ENCODE measurements at places on chromosomes 6 and 20.
A peak's percentile ranks its signal among the peaks of the same experiment; 100 is the strongest.

GRCh38 chr6:138647006-138647405 is 126.6 kb upstream of the CCDC28A start:
- DNase-seq: no peak

DNA sequence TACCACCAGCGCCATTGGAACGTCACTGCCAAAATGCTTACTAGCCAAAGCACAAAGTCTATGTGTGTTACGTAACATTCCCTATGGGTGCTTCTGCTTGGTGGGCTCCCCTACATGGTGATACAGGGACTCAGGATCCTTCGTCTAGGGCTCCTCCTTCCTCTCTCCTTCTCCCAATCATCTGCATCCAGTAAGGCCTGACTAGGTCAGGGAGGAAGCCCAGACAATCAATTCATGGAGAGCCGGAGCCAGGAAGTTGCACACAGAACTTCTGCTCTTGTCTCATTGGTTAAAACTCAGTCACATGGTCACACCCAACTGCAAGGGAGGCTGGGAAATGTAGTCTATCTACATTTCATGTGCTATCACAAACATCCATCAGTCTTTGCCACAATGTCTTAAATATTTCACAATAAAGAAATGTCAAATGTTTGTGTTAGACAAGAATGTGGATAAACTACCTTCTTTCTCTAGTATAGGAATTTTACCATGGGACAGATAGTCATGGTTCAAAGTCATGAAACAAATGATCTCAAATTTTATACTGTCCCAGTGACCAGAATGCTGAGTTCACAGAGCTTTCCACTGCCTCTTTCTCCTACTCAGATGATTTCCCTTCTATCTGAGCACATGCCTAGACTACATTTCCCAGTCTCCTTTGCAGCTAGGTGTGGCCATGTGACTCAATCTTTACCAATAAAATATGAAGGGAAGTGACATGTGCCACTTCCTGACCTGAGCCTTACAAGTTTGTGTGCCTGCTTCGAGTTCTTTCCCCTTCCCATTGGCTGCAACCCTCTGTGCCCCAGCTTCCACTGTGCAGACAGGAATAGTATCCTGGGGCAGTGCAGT is 9.3 kb upstream of the KCNK15 start:
- peak; percentile 62 for DNase-seq

DNA sequence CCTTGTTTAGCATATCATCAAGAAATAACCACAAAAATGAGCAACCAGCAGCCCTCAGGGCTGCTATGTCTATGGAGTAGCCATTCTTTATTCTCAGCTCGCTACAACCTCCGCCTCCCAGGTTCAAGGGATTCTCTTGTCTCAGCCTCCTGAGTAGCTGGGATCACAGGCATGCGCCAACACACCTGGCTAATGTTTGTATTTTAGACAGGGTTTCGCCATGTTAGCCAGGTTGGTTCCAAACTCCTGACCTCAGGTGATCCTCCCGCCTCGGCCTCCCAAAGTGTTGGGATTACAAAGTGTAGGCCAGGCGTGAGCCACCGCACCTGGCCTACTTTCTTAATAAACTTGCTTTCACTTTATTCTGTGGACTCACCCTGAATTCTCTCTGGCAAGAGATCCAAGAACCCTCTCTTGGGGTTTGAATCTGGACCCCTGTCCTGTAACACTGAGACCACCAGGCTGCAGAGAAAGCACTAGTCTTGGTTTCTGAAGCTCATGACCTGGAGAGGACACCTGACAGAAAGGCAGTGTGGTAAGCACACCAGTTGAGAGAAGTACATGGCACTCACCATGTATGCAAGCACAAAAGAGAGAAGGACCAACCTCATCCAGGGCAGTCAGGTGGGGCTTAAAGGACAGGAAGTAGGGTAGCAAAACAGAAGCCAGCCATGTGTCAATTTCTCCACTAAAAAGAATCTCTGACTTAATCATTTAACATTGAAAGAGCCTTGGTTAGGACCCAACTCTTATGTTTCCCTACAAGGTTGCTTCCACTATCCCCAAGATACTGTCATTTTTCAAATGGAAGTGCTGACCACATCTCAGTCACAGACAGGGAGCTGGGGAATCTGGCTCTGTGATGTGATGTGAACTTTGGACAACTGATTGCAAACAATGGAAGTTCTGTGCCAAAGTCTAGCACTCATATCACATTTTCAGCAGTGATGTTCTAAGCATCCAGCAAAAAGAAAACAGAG is 97.4 kb upstream of the DST start:
- DNase-seq: no peak

DNA sequence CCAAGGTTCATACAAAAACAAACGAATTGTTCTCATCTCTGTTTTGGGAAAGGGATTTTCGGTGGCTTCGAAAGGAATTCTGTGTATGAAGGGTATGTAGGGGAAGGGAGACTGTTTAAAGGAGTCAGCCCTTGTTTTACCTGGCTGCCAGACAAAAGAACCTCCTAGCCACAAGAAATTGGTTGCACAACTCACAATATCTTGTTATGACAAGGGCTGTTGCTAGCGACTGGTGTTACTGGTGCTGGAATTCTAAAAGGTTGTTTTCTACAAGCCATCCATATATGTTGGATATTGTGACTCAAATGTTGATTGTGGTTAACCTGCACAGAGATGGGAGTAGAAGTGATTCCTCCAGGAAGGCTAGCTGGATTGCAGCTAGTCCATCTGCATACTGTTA is 34.6 kb upstream of the CITED2 start:
- no peak for DNase-seq

DNA sequence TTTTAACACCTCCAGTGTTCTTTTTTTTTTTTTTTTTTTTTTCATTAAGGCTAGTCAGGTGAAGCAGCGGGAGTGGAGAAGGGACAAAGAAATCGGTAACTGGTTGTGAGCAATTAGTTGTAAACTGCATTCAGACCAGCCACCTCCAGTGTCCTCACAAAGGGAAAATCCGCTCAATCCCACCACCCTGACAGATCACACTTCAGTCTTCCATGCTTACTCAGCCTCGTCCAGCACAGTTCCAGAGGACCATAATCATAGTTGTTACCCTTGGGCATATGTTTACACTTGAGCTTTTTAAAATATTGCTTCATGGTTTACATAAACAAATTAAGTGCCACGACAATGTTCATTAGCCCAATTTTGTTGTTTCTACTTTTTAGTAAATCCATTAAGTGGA is 10.2 kb downstream of the DYNLRB1 start:
- DNase-seq: no peak

DNA sequence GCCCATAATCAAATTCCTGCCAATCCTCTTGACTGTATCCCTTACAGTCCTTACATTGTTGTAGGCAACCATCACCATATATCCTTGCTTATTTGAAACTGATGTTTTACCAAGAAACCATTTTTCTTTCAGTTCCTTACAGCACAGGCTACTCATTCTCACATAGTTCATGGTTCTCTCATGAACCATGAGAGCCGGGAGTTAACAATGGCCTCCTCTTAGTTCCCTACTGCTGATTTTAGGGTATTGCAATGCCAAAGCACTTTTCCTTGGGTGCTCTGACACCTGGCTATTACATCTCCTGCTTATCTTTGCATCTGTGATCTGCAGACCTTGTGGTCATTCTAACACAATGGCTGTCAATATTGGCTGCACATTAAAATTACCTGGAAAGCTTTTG is 133.4 kb downstream of the MYB start:
- no peak for DNase-seq

DNA sequence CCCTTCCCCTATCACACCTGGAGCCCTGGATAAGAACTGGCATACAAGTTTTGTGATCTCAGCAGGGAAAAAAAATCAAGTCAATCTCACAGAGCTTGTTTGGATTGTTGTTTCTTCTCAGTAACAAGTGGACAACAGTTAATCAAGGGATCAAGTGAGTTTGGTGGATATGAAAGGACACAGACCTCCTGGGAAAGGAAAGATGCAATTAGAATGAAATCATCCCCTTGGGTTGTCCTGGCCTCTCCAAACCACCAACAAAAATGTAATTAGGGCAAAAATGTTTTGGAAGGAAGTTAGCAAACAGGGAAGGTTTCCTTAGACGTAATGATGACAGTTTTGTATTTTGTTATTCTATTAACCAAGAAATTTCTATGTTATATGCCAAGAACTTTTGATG is 99.1 kb upstream of the PRDM1 start:
- DNase-seq: no peak

GRCh38 chr6:98514073-98514720 is 320.2 kb upstream of the POU3F2 start:
- DNase-seq: no peak

GRCh38 chr6:126181890-126182289 is 158.0 kb upstream of the CENPW start:
- DNase-seq: no peak

Measured in germinal center (tissue), 1 donor.